ENCODE measurements at places on chromosomes 2 and 18.
A peak's percentile ranks its signal among the peaks of the same experiment; 100 is the strongest.

GRCh38 chr18:70464343-70465114 is 175.7 kb downstream of the SOCS6 start:
- DNase-seq, result peak; percentile 10

- DNase-seq, result no peak
Observed at GRCh38 chr2:230996661-230997060, 740 bp downstream of the SPATA3 start.

- DNase-seq, result no peak
Observed at GRCh38 chr18:47800248-47800647, 130.2 kb downstream of the SMAD2 start.

DNA sequence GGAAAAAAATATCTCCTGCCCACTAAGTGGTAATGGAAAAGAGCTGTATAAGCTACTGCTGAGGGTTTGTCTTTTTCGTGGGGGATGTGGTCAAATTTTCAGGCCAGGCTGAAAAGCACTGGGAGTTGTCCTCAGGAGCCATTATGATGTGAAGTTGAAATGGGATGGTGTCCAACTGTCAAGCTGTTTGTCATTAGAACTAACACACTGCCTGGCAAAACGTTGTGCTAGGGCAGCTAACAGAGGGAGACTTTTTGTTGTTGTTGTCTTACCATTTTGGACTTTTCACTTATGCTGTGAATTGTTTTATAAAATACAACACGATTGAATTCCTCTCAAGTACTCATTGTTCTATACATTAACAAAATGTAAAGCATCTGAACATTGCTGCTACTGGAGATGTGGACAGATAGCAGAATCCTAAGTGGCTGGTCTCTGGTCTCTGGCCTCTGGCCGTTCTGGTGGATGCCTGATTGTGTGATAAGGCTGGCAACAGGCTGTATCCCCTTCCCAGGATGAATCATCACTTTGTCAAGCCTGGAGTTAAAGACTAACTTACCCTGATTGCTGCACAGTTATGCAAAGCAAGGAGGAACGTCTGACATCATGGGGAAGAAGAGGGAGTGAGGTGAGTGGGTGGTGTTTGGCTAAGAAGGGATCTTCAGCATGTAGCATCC is 2.3 kb downstream of the MYO1B start:
- DNase-seq, result no peak

- DNase-seq, result no peak
Observed at GRCh38 chr2:203177361-203177760, 61.5 kb upstream of the CYP20A1 start.

GRCh38 chr2:211793690-211794089 is 744.9 kb downstream of the ERBB4 start:
- DNase-seq, result no peak

- no peak for DNase-seq
Observed at GRCh38 chr2:168239281-168239680, 8.1 kb downstream of the STK39 start.

DNA sequence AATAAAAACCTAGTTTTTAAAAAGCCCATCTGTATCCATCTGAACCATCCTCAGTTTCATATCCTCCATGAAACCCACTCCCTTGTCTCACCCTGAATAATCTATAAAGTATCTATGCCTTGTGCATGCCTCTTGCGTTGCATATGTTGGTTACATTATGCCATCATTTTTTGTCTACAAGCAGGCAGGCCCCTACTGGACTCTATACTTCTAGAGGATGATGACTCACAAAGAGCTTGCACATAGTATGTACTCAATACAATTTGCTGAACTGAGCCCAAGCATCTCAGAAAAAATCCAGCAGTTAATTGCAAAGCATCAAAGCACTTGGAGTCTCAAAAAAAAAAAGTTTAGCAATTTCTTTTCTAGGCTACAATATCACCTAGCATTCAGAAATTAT is 95.6 kb downstream of the DYM start:
- no peak for DNase-seq

GRCh38 chr2:8380026-8380425 is 301.8 kb upstream of the ID2 start:
- DNase-seq, result no peak

DNA sequence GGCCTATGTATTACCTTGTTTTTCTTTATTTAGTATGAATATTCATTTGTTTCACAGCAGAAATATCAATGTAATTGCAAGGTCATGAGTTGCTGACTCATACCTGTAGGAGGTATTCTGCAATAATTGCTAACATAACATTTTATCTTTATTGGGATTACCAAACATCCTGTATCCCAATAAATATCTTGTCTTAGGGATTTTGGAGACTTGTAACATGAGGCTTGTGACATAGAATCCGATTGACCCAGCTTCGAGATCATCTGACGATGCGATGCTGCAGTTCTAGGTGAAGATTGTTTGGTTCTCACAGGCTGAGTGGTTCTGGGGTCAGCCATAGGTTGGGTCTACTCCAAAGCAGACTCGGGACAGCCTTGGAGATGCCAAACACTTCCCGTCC is 133.4 kb upstream of the RND3 start:
- no peak for DNase-seq

GRCh38 chr2:179891237-179891636 is 29.8 kb upstream of the ZNF385B start:
- DNase-seq, result no peak

GRCh38 chr18:4455113-4455811 is at the start of gene DLGAP1:
Gene DLGAP1, minus strand, starts transcription at chr18:4455307.
- DNase-seq, result no peak

DNA sequence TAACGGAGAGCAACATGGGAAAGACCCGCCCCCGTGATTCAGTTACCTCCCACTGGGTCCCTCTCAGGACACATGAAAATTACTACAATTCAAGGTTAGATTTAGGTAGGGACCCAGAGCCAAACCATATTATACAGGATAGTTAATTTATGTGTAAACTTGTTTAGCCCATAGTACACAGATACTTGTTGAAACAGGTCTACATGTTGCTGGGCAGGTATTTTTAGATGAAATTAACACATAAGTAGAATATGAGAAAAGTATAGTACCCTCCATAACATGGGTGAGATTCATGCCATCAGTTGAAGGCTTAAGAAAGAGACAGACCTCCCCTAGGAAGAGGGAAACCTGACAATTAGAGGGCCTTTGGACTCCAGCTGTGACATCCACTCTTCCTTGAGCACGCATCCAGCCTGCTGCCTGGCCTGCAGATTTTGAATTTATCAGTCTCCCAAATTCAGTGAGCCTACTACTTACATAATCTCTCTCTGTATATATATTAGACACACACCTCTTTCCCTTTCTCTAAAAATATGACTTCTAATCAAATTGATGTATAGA is 463.5 kb upstream of the NETO1 start:
- DNase-seq, result no peak
